DMS79 (cell line): ENCODE measurements at places on chromosomes 7 and 10.

- DNase-seq: no peak
Observed at GRCh38 chr7:32588657-32589056, 93.4 kb downstream of the AVL9 start.

- no peak for DNase-seq
Observed at GRCh38 chr7:8702807-8703206, 269.4 kb downstream of the NXPH1 start.

DNA sequence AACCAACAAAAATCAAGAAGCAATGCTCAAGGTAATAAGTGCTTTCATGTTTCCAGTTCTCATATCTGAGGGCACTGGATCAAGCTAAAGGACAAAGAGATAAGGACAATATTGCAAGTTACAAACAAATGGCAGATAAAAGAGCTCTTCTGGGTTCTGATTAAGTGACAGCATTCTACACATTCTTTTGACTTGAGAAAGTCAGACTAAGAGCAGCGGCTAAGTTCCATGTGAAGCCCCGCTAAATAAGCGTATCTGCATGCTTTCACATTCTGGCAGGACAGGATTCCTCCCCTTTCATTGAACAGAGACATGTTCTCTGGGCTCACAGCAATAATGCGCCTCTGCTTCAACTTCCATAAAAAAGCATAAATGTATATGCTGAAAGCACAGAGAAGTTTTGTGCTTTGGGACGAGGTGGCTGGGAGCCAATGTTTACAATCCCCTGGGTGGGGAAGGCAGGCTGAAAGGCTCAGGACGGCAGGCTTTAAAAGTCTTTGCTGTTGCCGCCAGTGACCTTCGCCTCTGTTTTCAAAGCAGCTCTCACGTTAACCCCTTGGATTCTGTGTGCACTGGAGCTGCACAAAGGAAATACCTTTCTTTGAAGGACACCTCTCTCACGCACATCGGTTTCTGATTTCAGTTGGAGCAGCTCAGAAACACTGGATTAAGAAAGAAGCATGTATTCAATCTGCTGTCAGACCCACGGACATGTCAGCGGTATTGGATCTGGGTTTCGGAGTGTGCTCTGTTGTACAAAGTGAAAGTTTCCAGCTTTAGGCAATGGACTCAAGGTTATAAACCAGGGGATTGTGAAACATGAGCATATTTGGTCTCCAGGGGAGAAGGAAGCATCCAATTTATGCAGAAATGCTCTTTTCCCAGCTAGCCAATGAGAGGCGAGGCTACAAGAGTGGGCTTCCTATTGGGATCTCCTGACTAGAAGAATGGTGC lies 105.4 kb upstream of the FAM133B start:
- no peak for DNase-seq

DNA sequence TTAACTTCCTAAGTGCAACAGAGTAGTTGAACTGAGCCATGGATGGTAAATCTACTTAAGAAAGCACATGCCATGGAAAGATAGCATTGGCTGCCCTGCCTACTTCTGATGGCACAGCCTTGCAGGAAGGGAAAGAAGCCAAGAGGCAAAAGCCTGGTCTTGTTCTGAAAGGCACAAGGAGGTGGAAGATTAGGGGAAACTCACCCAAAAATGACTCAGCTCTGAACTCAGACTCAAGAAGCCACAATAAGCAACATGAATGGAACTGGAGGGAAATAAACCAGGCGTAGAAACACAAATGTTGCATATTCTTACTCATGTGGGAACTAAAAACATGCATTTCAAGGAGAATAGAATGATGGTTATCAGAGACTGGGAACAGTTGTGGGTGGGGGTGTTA lies 20.8 kb upstream of the ALOX5 start:
- peak; percentile 37 for DNase-seq

- DNase-seq: no peak
Observed at GRCh38 chr10:2214805-2215204, 477.5 kb upstream of the ADARB2 start.

DNA sequence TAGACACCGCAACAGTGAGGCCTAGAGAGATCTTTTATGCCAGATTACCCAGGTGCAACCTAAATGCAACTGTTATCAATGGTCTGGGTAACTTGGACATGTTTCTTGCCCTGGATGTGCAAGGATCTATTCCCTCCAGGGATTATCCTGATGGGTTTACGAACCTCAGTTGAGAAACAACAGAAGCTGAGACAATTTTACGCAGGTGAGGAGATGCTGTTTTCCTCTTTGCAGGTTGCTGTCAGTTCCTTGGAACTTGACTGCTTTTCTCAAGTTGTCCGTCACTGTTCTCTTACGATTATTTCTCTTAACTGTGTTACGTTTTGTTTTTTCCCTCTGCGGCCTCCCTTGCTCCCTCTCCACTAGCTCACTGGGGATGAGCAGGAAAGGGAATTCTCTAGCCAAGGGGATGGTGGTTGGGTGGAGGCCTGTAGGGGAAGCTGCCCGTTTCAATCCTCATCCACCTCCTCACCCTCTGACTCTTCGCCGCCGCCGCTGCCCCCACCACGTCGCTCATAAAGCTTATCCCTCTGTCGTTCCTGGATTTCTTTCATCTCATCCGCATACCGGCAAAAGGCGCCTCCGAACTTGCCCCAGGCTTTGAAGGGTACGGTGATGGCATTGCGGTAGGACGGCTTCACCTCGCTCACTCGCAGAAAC lies 1.2 kb downstream of the PURB start:
- DNase-seq: no peak

DNA sequence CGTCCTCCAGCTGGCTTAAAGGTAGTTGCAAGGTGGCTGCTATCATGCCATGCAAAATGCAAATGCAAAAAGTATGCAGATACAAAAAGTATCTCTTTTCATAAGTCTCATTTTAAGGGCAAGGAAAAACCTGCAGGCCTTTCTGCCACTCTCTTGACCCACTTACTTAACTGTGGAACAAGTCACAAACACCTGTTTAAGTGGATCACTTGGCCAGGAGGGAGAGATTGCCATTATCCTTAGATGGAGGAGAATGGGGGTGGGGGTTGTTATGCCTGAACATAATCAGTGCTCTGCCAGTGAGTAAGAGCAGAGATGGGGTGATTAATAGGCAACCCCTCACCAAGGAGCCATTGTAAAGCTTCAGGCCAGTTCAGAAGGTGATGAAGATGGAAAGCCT lies 25.1 kb upstream of the HERPUD2 start:
- DNase-seq: no peak

- no peak for DNase-seq
Observed at GRCh38 chr10:85641479-85642009, 725.1 kb downstream of the GRID1 start.

GRCh38 chr7:2611401-2611800 lies 20.4 kb upstream of the TTYH3 start:
- DNase-seq: no peak

DNA sequence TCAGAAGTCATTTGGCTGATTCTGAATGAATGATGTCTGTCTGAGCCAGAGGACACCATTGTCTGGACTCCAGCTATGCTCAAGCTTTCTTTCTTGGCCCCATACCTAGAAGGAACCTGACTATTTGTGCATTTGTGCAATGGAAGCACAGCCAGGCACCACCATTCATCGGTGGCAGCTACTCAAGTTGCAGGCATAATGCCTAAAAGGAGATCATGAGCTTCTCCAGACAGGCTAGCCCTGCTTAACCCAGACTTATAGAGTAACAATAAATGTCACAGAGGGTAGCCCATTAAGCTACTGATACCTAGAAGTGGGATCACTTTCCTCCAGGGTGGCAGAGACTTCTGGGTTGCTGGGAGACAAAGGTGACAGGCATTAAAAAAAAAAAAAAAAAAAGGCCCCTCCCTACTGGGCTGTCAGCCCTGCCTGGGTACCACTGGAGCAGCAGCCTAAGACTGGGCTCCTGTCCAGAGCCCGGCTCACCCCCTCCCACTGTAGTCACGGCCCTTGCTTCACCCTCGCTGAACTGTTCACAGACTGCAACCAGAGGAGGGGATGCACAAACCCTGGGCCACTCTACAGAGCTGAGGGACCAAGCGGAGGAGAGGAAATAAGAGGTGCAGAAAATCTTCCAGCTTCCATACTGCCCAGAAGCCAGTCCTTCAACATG lies 75.4 kb upstream of the ATP6V0A4 start:
- no peak for DNase-seq

- DNase-seq: no peak
Observed at GRCh38 chr10:6766131-6766801, 186.2 kb upstream of the PRKCQ start.

- no peak for DNase-seq
Observed at GRCh38 chr7:140039066-140039465, 23.7 kb downstream of the PARP12 start.

DNA sequence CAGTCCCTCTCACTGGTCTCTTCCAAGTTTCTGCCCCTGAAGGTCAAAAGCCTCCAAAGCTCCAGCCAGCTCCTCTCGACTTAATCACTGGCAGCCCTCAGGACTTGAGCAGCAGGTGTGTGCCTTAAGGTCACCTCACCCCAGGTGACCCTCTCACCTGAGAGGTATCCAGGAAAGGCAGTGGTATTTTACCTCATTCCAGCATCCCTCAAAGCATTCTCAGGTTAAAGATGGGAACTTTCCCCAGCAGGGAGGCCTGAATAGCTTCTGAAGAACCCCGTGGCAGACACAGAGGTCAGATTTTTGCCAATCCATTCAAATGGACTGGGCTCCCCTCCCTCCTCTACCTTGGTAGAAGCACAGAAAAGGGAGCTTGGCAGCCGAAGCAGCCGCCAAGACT lies 148.2 kb downstream of the GFRA1 start:
- no peak for DNase-seq

GRCh38 chr10:32123021-32123420 lies 66.8 kb upstream of the KIF5B start:
- no peak for DNase-seq

DNA sequence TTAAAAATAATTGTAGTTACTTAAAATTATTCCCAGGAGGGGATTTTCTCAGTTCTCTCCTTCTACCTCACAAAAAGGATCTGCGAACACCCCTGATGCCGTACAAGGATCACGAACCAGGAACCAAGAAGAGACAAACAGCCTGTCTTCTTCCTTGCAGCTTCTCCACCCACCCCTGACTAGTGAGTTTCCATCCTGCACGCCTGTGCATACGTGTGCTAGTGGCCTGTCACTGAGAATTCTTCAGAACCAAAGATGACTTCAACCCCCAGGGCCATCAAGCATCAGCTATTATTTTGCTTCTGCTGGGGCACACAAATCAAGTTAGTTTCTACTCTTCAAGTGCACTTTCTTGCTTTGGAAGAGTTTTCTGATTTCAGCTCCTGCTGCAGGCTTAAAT lies 175.5 kb upstream of the KLF6 start:
- DNase-seq: no peak

DNA sequence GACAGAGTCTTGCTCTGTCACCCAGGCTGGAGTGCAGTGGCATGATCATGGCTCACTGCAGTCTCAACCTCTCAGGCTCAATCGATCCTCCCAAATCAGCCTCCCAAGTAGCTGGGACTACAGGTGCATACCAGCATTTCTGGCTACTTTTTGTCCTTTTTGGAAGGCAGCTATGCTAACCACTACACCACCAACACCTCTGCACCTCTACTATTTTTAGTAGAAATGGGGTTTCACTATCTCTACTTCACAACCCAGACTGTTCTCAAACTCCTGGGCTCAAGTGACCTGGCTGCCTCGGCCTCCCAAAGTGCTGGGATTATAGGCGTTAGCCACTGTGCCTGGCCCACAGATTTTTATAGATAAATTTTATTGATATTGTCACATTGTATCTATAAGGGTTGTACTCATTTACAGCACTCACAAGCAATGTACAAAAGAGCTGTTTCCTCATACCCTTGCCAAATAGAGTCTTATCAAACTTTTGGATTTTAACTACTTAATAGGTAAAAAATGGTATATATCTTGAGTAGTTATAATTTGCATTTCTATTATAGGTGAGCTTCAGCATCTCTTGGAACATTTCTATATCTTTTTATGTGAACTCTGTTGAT lies 23.7 kb downstream of the PRR15 start:
- DNase-seq: no peak

GRCh38 chr7:24910551-24911212 lies 69.3 kb downstream of the OSBPL3 start:
- no peak for DNase-seq

DNA sequence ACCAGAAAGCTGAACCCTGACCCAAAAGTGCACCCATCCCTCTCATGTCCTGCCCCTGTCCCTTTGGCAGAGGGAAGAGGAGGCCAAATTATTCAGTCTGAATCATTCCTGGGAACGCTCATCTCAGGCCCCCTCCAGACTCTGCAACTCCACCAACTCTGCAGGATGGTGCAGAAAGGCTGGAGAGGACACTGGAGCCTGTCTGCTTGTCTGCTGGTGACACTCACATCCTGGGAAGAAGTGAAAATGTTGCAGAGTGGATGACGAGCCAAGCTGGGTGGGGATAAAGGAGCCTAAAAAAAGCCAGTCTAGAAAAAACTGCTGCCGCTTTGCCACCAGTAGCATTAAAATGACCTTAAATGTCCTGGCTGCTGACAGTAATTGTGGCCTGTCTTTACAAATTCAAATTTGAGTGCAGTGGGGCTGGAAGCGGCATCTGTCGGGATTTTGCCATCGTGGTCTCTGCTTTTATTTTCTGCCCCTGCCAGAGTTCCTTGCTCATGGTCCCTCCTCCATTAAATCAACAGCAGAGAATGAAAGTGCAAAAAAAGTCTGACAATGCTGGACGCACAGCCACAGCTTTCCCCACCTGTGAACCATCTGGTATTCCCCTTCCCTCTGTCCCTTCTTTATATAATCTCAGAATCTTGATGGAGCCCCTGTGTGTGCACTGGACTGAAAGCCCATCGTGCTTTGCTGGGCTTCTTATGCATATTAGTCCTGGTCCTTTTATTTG lies 63.9 kb downstream of the STK17A start:
- DNase-seq: no peak

DNA sequence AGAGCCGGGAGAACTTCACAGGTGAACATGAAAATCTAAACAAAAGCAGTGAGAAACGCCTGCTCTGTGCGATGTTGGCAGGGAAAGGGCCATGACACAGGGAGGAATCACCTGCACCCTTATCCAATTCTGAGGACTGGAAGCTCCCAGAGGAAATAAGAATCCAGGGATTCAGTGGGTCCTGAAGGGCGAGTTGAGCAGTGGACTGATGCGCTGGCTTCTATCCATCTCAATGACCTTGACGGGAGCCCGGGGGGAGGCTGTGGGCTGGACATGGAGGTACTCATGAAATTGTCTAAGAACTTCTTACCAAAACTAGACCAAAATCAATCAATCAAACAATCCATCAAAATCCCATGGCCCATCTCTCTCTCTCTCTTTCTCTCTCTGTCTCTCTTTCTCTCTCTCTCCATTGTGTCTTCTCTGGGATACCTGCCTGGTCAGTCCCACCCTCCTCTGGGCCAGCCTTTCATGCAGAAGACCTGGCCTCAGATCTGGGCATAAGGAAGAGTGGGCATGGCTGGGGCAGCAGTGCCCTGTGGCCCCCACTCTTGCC lies 7.2 kb downstream of the CPXM2 start:
- no peak for DNase-seq

DNA sequence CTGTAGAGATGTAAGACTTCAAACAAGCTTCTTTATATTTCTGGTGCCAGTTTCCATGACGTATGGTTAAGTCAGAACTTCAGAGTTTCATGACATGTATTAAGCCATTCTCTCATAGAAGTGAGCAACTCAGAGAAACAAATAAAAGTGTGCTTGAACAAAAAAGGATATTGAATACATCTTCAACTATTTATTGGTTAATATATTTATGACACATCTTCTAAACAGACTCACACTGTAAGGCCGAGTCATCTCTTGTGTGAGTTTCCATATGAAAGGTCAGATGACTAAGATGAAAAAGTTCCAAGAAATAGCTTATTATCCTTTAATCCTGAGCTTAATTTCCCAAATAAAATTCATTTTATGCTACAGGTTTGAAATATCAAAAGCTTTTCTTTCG lies 105.5 kb upstream of the CSTF2T start:
- DNase-seq: no peak
